ENCODE measurements at places on chromosomes 4 and X.

DNA sequence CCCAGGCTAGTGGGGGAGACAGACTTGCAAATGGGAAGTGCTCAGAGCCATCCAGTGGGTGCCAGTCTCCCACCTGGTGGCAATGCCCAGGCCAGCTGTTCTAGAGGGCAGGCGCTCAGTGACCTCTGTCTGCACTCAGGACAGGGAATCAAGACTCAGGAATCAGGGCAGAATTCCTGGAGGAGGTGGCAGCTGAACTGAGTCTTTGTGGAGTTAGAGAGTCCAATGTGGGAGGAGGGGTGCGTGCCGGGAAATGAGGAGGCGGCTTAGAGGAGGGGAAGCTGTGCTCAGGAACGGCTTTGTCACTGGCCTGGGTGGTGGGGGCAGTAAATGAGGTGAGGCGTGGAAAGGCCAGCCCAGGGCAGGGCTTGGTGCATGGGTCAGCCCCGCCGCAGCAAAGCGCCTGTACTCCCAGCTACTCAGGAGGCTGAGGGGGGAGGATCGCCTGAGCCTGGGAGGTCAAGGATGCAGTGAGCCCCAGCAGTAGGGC lies 31.3 kb upstream of the SORCS2 start:
- no peak for DNase-seq

DNA sequence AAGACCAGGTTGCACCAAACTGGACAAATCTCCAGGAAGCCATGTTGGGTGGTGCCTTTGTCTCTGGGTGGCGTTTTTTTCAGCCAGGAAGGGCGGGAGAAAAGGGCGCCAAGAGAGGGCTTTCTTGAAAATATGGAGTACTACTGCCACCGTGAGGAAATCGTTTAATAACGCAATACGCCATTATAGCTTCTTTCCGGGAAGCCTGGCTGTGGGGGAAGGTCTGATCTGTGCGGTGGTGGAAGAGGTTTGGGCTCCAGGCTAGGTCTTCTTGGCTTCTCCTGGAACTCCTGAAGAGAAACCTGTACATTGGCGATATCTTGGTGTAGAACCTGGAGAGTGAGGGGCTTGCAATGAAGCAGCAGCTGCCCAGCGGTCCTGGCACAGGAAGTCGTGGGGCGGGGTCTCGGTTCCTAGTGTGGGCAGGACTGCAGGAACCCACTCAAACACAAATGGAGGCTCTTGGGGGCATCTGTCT lies 202.7 kb downstream of the OR13H1 start:
- no peak for DNase-seq

DNA sequence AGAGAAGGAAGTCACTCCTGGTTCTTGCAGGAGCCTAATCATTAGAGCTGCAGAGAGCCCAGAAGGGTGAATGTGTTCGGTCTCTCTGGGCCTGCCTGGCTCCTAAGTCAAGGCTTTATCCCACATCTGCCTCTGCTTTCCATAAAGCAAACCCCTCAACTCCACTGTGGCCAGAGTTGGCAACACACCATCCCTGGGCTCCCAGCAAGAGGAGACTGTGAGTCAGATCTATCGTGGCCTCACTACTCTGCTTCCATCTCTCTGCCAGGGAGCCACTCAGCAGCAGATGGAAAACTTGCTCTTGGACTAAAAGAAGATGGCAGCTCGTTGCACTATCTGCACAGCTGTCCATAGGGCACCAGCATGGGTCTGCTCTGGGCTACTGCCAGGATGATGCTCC lies 348.2 kb downstream of the FBXW7 start:
- no peak for DNase-seq

DNA sequence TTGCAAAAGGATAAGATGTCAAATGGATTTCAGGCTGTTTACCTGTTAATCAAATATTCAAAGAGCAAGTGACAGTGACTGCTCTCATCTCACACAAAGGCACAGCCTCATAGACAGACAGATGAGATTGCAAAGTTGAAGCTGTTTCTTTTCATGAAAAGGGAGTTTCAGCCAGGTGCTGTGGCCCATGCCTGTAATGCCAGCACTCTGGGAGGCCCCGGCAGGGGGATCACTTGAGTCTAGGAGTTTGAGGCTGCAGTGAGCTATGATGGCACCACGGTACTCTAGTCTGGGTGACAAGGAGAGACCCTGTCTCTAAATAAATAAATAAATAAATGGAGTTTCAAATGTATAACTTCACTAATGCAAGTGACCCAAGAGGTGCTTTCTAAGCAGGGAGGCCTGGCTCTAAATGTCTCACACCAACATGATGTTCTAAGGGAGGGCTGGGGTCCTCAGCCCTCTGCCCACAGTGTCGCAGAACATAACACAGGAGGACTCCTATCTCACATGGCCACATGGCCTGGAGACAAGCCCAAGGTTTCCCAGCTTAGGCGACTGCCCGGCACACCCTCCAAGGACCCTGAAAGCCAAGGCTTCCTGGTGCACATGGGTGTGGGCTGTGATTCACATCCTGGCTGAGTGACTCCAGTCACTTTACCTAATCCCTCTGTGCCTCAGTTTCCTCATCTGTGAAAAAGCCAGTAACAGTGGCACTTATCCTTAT lies 26.8 kb downstream of the PPP2R2C start:
- DNase-seq: no peak

GRCh38 chr4:56139241-56139827 lies 190.6 kb downstream of the CEP135 start:
- DNase-seq: no peak

- no peak for DNase-seq
These were observed 58.9 kb downstream of the HOPX start for GRCh38 chr4:56622176-56622575.

DNA sequence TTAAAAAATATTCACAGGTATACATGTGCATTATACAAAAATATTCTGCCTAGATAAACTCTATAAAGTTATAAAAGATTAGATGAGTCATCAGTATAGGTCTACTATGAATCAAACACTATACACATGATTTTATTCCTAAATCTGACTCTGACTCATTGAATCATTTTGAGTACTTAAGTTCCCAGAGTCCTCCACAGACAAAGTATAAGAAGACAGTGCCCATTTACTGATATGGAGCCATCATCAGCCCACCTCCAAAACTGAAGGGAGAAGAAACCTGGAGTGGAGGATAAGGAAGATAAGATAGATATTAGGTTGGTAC lies 28.7 kb upstream of the ANTXR2 start:
- no peak for DNase-seq

DNA sequence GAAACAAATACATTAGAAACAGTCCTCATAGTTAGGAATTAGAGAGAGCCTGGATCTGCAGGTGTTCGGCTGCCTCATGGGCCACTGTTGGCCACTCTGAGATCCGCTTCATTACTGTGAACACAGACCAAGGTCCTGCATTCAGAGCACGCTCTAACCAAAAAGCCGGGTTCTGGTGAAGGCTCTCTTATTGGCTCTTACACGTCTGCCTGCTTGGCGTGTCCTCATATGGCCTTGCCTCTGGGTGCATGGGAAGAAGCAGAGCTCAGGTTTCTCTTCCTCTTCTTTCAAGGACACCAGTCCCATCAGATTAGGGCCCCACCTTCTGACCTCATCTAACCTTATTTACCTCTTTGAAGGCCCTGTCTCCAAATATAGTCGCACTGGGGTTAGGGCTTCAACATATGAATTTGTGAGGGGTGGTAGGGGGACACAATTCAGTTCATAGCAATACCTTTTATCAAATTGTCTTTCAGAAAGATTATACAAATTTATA lies 37.1 kb upstream of the ELF2 start:
- no peak for DNase-seq

DNA sequence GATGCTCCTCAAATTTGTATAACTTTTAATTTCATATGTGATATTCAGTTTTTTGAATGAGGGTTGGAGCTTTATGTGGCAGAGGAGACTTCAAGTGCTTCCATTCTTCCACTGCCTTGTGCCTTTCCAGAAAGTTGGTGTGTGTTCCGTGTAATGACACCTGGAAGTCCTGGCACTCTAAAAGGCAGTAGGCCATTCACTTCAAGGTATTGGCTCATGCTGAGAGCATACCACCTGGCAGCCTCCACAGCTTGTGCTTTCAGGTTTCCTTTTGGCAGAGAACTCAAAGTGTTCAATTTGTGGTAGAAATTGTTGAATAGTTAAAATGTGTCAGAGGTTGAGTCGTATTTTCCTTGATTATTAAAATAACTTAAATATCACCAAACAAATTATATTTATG lies 49.6 kb downstream of the GRIA2 start:
- no peak for DNase-seq

GRCh38 chr4:176575141-176575730 lies 217.5 kb downstream of the VEGFC start:
- no peak for DNase-seq

DNA sequence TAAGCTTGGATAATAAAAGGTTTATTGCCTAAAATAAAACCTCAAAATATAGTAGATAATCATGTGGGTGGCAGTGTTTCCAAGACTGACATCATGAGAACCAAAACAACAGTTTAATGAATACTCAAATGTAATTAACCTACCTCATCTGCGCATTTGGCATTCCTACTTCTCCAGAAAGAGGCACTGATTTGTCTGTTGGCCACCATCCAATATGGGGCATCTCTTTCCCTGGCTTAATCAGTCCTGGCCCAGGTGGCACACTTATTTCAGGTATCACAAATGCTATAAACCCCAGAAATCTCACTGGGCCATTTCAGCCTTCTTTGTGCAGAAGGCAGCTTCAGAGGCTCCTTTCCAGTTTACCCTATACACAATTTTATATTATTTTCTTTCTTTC lies 192.2 kb downstream of the COMMD8 start:
- DNase-seq: no peak

GRCh38 chr4:89486042-89486441 lies 178.4 kb upstream of the GPRIN3 start:
- DNase-seq: no peak

- no peak for DNase-seq
These were observed 388.4 kb upstream of the SPOCK3 start for GRCh38 chr4:167622481-167623240.

DNA sequence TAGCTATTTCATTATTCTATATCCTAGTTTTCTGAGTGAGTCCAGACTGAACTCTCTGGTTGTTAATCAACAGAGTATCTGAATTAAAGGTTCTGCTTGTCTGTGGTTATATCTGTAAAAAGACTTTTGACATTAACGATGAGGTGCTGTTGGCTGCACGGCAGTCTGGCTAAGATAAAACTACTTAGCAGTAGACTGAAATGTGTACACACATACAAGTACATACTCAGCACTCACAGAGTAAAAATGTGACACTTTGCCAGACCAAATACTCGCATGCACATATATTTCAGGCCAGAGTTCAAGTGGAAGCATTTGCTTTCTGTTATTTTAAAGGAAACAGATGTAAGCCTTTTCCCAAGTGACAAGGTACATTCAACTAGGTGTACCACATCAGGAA lies 80.5 kb downstream of the PRDM5 start:
- DNase-seq: no peak

GRCh38 chrX:21047034-21047455 lies 327.2 kb upstream of the CNKSR2 start:
- no peak for DNase-seq

GRCh38 chr4:69057620-69058409 lies 38.5 kb upstream of the UGT2B7 start:
- no peak for DNase-seq

- no peak for DNase-seq
These were observed 236.6 kb downstream of the RASL11B start for GRCh38 chr4:53098681-53099121.

DNA sequence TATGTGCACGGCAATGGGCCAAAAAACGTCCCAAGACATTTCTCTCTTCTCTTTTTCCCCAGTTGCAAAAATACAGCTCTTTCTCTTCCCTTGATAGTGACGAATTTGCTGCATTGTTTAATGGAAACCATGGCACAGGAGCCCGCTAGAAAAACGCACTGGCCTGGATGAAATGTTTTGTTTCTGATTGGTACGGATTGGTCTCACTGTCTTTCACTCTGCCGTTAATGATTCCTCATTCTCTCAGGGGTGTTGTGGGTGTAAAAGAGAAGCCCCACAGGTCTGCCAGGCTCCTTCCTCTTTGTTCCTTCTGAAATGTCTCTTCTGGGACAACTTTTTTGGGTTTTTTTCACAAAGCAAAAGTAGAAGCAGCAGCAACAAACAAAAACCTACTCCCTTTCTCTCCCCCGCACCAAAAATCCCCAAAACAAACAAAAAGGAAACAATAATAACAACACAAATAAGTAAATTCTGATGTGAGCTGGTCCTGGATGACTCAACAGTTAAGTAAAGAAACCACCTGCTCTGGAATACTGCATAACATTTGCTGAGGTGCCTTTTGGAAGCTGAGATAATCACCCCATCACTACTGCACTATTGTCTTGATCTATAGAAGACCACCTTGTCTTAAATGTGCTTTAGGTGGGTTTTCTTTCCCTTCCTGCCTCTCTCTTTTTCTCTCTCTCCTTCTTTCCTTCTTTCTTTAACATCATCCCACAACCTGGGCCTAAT lies 89.8 kb downstream of the PLAC1 start:
- no peak for DNase-seq

GRCh38 chr4:73573794-73574528 lies 46.3 kb downstream of the RASSF6 start:
- no peak for DNase-seq

DNA sequence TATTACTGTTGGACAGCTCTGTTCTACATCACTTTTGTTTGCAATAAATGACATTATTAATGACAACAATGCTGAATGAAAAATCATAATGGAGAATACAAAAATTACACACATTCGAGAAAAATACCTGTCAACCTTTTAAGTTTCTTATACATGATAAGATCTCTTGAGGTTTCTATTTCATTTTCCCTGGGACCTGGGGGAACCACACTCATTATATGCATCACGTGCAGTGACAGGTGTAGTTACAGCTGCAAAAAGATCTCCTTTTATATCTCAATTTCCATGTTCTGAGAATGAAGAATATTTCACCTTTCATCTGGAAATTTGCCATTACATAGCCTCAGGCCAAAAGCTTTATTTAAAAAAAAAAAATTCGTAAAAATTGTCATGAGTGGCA lies 1347.0 kb upstream of the AGA start:
- DNase-seq: no peak

DNA sequence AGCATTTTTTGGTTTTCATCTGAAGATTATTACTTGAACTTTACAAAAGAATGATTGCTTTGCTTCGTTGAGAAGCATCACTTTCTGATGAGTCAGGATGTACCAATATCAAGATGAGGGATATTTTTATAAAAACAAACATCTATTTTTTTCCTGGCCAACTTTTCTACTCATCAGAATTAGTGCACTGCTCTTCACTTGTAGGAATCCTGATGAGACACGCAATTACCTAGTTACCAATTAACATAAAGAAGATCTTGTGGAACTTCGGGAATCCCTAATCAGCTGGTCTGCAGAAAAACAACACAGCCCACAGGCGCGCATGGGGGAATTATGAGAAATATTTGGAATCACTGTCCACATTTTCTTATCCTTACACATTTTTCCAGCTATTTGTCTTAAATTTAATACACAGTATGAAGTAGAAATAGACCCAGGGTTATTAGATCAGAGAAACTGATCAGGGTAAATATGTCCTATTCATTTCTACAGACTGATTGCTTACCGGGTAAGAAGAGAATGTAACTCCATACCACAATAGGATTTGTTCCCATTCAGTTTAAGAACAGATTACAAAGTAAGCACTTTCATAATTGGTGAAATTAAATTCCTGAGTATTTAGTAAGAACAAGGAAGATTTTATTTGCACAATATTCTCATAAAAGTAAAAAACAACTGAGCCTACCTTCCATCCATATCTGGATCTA lies 50.9 kb downstream of the MFAP3L start:
- DNase-seq: no peak

- no peak for DNase-seq
These were observed 143.4 kb downstream of the CENPC start for GRCh38 chr4:67401902-67402301.

- DNase-seq: no peak
These were observed 14.6 kb downstream of the GRXCR1 start for GRCh38 chr4:42906891-42907759.
